ENCODE measurements at places on chromosomes 1 and 21.
A peak's percentile ranks its signal among the peaks of the same experiment; 100 is the strongest.

GRCh38 chr21:21279193-21279901 is 281.1 kb downstream of the NCAM2 start:
- no peak for DNase-seq

GRCh38 chr1:149917571-149918144 is at the start of gene SV2A:
SV2A (minus strand) TSS chr1:149917844; CDS start chr1:149913840, 4,004 bp downstream.
- no peak for DNase-seq

DNA sequence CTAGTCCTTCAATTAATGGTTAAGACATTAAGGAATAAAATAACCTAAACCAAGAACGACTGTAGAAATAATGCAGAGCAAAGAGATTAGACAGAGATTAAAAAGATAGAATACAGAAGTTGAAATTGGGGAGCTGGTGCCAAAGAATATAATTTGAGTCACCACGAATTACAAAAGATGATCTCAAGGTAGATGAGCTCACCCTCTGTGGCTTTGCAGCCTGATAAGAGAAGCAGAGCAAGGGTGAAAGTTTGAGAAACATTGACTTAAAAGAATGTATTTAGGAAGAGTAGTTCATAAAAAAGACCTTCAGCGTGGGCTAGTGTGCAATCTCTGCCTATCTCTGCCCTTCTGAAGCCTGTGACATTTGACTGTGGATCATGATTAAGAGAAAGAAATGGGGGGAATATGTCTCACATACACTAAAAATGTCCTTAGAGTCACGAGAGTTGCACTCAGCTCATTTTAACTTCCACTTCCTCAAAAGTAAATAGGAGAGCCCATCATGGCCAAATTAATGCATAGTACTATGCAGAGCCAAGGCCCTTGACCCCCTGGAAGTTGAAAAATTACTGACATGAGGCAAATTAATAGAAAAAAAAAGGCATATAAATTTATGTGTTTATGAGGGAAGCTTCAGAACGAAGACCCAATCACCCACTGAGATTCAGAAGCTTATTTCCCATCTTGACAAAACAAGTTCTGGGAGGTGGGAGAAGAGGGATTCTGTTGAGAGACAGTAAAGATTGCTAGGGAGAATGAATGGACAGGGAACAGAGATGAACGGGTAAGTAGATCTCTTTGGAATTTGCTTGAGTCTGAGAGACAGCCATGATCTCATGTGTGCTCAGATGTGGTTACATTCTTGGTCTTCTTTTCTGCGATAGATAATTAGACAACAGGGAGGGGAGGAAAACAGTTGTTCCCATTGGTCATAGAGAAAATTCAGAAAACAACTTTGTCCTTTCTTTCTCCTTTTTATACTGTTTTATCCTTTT is 395.4 kb upstream of the LRRC7 start:
- no peak for DNase-seq

DNA sequence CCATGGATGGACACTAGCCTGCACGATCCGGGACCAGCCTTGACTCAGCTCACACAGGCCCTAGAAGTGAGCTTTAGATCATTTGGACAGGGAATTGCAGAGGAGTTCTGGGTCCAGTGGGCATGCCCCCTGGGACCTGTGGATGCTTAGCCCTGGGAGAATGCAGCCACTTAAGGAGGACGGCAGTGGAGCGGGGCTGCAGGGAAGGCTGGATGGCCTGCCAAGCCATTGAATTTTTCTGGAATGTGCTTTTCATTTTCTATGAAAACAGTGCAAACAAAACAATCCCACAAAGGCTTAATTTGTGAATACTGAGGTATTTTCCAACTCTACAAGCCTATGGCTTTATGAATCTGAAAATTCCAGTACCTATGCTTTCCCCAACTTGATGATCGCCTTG is 80.4 kb upstream of the GCLM start:
- DNase-seq, result no peak

DNA sequence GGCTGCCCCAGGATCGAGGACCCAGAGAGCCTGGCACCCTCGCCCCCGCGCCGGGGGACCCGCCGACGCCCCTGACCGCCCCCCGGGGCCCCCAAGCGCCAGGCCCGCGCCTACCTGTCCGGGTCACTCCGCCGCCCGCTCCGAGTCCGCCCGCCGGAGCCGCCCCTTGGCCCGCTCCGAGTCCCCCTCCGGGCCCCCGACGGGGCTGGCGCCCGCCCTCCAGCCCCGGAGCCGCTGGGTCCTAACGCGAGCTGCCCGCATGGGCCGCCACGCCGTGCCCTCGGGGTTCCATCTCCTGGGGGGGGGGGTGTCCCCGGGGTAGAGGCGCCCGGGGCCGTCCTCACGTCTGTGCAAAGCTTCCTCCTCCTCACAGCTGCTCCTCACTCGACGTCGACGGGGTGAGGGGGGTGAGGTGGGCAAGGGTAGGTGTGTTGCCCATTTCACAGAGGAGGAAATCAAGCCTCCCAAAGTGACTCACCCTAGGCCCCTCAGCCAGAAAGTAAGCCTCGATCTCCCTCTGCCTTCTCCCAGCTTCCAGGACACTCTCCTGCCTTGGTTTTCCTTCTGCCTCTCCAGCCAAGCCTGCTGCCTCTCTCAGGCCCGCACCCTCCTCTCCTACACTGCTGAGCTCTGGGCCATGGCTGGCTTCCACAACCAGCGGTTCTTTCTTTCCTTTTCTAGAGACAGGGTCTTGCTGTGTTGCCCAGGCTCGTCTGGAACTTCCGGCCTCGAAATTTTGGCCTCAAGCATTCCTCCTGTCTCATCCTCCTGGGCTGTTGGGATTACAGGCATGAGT is at the start of gene MFAP2:
MFAP2 (minus strand) TSS at position 148 of the 796 bp plus-strand sequence. CDS start 2,347 bp downstream, outside the sequence.
- DNase-seq, result no peak

GRCh38 chr1:203098445-203098844 is 12.6 kb upstream of the MYOG start:
- no peak for DNase-seq

GRCh38 chr1:212618466-212619210 is 10.1 kb downstream of the ATF3 start:
- DNase-seq, result no peak

GRCh38 chr21:42221581-42222345 is 2.8 kb downstream of the ABCG1 start:
- no peak for DNase-seq

DNA sequence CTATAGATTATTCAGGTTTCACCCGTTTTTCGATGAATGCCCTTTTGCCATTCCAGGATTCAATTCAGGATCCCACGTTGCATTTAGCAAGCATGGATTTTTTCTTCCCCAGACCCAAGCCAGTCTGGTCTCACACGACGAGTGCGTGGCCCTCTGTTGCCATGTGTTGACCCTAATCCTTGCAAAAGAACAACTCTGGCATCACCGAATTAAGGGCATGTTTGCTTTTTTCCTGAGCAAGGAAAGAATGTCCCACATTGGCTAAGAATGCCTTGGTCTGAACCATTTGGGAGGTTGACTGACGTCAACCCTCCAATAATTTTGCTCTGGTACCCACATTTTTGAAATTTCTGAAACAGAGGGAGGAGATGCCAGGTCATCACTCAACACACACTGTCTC is 153.0 kb upstream of the WNT4 start:
- no peak for DNase-seq

GRCh38 chr1:3420218-3420951 is 34.1 kb upstream of the ARHGEF16 start:
- no peak for DNase-seq

- DNase-seq, result no peak
These were observed 31.7 kb upstream of the CACYBP start for GRCh38 chr1:174967845-174968705.

DNA sequence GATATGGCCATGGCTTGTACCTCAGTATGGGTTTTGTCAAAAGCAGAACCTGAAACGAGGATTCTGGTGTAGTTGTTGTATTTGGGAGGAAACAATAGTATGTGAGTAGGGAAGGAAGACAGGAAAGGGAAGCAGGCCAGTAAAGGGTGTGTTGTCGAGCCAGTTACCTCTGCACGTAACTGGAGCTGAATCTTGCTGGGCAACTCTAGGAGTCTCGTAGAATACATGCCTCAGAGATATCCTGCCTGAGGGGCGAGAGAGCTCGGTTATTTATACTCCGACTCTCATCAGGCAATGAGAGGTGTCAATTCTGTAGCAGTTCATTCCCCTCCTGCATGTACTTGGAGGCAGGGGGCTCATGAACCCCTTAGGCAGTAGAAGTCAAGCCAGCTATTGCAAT is 45.9 kb upstream of the KIF26B start:
- no peak for DNase-seq

GRCh38 chr1:246750752-246751151 is 26.5 kb downstream of the SCCPDH start:
- DNase-seq, result no peak

- DNase-seq, result no peak
These were observed 153.0 kb downstream of the USH2A start for GRCh38 chr1:216270086-216270773.

DNA sequence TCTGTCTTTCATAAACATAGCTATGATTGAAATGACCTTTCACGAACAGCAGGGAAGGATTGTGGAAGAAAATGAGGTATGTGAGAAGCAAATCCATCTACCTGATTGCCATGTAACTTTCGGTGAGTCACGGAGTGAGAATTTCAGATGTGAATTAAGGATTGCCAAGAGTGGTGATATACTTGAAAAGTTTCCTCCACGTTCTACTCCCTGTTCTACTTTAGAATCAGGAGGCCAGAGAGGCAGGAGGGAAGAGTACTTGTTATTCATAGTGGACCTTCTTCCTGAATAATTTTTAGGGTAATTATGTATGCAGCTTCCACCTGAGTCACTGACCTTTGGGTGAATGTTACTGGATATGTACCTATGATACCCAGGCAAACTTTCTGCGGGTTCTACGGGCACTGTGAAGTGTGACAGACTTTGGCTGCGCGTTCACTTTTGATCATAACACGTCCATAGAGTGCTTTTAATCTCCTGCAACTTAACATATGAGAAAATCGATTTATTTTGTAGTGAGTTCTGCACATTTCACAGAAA is 2.6 kb upstream of the KCNE1 start:
- no peak for DNase-seq

DNA sequence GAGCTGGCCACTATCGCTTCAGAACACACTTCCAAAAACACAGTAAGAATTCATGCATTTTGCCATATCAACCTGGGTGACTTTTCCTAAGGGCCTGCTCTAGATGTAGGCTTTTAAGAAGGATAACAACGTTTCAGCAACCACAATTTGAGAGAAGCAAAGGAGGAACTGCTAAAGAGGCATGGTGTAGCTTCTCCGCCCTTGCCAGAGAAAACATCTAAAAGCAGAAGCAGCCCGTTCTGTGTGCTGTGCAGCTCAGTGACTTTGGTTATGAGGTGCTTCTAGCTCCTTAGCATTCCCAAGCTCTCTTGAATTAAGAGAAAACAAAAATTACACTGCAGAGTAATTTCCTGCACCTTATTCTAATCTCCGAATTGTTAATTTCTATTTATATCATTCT is 2.7 kb downstream of the PER3 start:
- DNase-seq, result no peak

- no peak for DNase-seq
These were observed 653.9 kb downstream of the LTN1 start for GRCh38 chr21:28338701-28339305.

GRCh38 chr1:1058921-1059493 is 15.1 kb downstream of the RNF223 start:
- DNase-seq, result no peak

DNA sequence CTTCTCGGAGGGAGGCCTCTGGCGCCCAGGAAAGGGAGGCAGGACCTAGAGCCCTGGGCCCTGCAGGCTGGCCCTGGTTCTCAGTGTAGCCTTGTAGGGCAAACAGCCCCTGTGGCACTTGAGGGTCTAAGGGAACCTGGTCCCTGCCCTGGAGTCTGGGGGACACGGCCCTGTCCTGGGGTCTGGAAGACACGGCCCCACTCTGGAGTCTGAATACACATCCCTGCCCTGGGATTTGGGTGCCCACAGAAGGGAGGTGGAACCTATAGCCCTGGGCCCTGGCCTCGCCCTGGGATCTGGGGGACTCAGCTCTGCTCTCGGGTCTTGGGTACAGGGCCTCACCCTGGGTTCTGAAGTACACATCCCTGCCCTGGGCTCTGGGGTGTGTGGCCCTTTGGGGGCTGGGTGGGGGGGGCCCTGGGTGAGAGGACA is 97.9 kb downstream of the OBSCN start:
- no peak for DNase-seq

DNA sequence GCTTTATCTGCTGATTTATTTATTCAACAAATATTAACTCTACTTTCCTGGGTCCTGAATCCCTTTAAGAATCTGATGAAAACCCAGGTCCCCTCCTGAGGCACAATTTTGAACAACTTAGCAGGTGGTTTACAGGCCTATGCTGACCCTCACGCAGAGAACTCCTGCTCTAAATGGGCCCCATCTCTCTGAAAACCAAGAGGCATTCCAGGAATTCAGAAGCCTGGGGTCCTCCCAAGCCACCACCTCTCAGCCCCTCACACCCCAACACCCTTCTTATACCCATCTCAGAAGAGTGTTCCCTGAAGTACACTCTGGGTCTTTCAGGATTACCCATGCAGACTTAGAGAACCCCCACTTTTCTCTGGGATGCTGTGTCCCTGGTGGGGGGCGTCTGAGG is 34.5 kb downstream of the LHX4 start:
- no peak for DNase-seq

GRCh38 chr1:233113009-233113879 is 162.8 kb downstream of the NTPCR start:
- DNase-seq, result no peak

- no peak for DNase-seq
These were observed 44.8 kb downstream of the GRHL3 start for GRCh38 chr1:24363994-24364393.

- DNase-seq, result no peak
These were observed 81.9 kb downstream of the SLC25A24 start for GRCh38 chr1:108117945-108118902.

GRCh38 chr1:226233293-226233692 is 9.8 kb downstream of the MIXL1 start:
- no peak for DNase-seq

- DNase-seq, result no peak
These were observed 207.6 kb upstream of the HMCN1 start for GRCh38 chr1:185526344-185527307.

GRCh38 chr1:175797576-175797975 is 54.2 kb upstream of the TNR start:
- no peak for DNase-seq

DNA sequence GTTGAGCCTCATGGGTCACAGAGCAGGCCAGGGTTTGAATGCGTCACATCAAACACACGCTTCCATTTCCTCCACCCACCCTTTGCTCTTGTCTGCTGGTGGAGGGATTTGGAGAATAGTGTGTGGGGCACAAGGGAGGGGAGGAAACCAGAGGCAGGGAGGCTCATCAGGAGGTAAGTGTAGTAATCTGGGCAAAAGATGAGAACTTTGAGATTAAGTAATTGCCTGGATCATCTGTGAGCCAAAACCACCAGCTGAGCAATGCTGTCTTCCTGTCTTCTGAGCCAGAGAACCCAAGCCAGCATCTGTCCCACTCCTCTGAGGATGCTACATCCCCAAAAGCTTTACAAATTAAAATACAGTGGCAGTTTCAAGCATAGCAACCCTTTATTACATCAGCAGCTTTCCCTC is 45.2 kb downstream of the C8B start:
- DNase-seq, result no peak

- no peak for DNase-seq
These were observed 14.9 kb upstream of the MED18 start for GRCh38 chr1:28313702-28314546.

- peak; percentile 9 for DNase-seq
These were observed 168.6 kb downstream of the TRIM33 start for GRCh38 chr1:114342376-114342775.
